ENCODE measurements at places on chromosomes 1 and 21.

GRCh38 chr1:6486433-6487011, 4.9 kb downstream of the PLEKHG5 start:
- peak; percentile 94 for DNase-seq

- DNase-seq: no peak
Observed at GRCh38 chr1:17645068-17645911, 105.8 kb downstream of the ARHGEF10L start.

DNA sequence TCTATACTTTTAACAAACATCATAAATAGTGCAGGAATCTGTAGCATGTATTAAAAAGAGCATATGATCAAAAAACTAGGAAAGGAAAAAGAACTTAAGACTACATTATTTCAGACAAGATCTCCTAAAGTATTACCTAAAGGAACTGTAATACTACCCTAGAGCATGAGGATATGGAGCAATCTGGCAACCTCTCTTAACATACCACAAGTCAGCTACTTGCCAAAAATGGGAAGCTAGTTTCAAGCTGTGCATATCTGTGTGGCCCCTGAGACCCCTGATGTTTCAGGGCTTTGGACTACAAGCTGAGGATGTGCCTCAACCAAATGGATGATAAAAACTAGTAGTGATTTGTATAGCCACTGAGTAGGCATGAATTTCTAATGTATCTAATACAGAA, 525.6 kb downstream of the PTBP2 start:
- no peak for DNase-seq

DNA sequence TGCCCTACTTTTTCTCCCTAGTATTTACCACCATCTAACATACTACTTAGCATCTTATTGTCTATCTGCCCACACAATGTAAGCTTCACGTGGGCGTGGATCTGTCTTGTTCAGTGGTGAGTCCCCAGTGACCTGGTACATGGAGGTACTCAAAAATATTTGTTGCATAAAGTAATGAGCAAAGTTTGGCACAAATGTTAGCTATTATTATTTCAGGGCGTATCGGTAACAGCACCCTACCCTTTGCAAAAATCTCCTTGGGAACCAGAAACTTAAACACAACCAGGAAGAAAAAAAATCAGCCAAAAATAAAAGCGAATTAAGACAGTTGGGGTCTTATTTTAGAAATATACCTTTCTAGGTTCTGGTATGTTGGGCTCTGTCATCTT, 454 bp upstream of the NENF start:
- no peak for DNase-seq

GRCh38 chr1:111223126-111223685, 4.3 kb upstream of the CHI3L2 start:
- peak; percentile 43 for DNase-seq

GRCh38 chr1:93871366-93871765, 7.6 kb downstream of the DNTTIP2 start:
- no peak for DNase-seq

DNA sequence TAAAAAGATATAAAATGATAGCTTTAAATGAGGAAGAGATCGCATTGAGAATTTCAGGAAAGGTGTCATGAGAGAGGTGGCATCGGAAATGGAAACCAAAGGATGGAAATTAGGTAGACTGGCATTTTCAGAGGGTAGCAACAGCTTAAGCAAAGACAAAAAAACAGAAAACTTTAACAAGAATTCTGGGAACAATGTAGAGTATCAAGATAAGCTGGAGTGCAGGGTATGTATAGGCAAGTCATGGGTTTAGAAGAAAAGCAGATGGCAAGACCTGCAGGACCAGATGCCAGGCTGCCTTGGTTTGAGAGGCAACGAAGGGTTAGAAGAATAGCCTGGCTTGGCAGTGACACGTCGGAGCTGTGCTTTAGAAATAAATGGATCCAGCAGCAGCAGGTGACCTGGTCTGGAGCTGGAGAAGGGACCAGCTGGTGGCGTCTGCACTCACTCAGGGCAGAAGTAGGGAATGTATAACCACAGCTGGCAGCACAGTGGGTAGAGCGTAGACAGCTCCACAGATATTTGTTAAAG, 149.4 kb upstream of the TIAM1 start:
- no peak for DNase-seq

GRCh38 chr1:55155522-55155921, 59.6 kb downstream of the USP24 start:
- DNase-seq: no peak

Measured in Karpas-422 (cell line).